ENCODE measurements at places on chromosomes 1 and 21.

GRCh38 chr1:50112193-50112592 is 3.5 kb downstream of the ELAVL4 start:
- no peak for DNase-seq

DNA sequence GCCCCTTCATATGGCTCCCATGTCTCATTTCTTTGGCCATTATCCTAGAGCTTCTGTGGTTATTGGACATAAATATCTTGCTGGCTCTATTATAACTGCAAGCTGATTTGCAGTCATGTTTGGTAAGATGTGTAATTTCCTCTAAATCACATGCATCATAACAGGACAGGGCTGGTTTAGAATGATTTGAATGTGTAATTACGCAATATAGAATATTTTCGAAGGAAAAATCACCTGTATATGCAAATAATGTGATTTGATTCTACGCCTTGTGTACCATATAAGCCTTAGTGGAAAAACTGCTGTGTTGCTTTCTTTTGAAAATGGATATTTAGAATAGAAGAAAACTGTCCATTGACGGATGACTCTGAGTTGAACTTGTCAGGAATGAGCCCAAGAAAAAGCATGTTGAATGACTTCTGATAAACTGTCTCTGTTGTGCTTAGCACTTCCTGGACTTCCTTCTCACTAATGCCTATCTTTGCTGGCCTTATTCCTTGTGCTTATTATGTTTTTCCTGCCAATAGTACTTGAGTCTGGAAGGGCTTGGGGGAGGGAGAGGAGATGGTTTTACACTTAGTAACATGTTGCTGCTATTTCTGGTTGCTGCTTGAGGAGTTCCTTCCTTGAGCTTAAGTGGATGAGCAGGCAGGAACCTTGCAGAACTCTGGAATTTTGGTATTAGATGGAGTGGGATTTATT is 6.5 kb downstream of the CACHD1 start:
- DNase-seq: no peak

GRCh38 chr1:46960250-46960649 is 19.0 kb upstream of the CYP4A11 start:
- DNase-seq: no peak

GRCh38 chr1:7501723-7502603 is 269.1 kb upstream of the VAMP3 start:
- no peak for DNase-seq

All from activated CD8-positive, alpha-beta T cell treated with anti-CD3 and anti-CD28 coated beads for 36 hours (primary cell).